ENCODE measurements at places on chromosomes 12 and 14.

- peak; percentile 81 for DNase-seq
These were observed 836 bp downstream of the EVL start for GRCh38 chr14:100065942-100066574.

GRCh38 chr14:56886471-56887062 is 76.3 kb upstream of the OTX2 start:
- DNase-seq, result no peak

GRCh38 chr12:32332446-32332845 is 66.9 kb upstream of the FGD4 start:
- no peak for DNase-seq

GRCh38 chr14:31934767-31935266 is 142.3 kb upstream of the ARHGAP5 start:
- DNase-seq, result no peak

DNA sequence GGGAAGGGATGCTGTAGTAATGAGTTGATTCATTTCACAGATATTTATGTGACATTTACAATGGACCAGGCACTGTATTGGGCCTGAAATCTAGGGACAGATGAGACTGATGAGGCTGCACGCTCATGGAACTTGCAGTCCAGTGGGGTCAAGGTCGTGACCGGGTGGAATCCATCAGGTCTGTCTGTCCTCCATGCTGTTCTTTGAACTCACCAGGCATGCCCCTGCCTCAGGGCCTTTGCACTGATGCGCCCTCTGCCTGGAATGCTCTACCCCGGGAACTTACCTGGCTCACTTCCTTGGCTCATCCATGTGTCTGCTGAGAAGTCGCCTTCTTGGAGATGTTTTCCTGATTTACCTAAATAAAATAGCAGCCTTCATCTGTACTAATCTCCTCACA is 200.1 kb downstream of the VRK1 start:
- no peak for DNase-seq

- no peak for DNase-seq
These were observed 1.6 kb downstream of the TRAFD1 start for GRCh38 chr12:112126911-112127310.

DNA sequence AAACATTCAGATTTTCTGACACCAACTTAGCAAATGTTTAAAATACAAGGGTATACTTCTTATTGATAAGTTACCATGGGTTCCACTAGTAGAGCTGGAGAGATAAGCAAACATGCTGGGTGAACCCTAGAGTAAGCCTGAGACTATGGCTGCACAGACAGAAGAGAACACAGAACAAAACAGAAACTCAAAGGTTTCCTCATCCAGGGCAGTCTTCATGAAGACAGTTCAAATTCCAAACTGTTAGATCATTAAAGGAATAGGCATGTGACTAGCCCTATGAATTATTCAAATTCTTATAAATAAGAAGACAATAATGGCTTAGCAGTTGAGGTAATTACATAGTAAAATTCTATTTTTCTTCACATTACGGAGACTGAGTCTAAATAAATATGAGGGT is 28.1 kb downstream of the BTBD7 start:
- DNase-seq, result no peak

- DNase-seq, result no peak
These were observed 40.5 kb downstream of the FBRSL1 start for GRCh38 chr12:132530447-132530846.

DNA sequence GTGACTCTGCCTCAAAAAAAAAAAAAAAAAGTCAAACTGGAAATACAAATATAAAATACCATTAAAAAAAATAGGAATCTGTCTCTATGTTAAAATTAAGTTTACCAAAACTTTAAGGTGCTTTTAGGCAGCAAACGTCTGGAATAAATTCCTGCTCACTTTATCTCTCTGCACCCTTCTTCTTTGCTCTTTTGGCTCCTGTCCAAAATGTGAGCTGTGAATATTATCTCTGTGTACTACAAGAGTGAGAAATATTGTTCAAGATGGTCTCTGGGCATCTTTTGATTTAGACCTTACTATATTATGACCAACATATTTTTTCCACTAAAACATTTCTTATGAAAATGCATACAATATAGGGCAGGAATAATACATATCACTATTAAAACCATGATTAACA is 63.7 kb downstream of the PUS7L start:
- DNase-seq, result no peak

DNA sequence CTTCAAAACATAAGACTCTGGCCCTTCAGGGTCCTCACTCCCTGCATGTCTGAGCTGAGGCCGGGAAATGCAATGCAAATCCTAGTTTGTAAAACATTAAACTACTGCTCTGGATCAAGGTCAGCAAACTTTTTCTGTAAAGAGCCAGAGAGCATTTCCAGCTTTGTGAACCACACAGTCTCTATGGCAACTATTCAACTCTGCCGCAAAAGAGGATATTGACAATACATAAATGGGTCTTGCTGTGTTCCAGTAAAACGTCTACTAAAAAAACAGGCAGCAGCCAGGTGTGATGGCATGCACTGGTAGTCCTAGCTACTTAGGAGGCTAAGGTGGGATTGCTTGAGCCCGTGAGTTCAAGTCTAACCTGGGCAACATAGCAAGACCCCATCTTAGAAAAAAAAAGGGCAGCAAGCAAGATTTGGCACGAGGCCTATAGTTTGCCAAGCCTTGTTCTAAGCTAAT is 22.3 kb downstream of the DDX24 start:
- no peak for DNase-seq

DNA sequence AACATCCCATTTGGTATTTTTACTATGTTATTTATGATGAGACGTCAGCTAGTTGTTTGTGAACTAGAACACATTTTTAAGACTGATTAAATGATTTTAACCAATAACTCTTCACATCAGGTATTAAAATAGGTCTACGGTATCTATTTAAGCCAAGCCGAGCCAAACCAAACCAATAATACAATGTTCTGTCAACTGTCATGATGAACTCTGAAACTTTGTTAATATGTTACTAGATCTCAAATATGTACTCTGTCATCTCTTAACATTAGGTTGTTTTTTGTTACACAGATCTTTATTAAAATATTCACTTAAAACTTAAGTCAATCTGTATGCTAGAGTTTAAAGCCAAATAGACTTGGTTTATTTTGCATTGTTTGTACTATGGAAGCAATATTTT is 1.0 kb downstream of the ART4 start:
- DNase-seq, result no peak

GRCh38 chr12:71551529-71551928 is 111.9 kb downstream of the LGR5 start:
- DNase-seq, result no peak

DNA sequence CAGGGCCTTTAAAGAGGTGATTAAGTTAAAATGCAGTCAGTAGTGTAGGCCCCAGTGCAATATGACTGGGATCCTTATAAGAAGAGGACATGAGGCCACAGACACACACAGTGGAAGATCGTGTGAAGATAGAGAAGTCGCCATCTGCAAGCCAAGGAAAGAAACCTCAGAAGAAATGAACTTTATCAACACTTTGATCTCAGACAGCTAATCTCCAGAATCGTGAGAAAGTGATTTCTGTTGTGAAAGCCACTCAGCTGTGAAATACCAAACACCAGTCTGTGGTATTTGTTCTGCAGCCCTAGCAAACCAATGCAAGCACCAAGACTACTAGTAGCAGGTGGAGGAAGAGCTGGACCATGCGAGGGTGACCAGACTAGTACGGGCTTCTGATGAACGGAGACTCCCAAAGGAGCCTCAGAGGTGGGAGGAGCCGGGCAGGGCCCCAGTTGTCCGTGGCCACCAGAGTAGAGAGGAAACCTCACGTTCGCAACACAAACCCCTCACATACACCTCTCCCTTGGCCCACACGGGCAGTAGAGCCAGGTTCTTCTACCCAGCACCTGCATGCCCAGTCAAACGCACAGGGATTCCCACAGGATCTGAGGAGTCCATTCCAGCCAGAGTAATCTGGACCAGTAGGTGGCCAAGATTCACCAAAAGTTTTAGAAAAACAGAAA is 243.0 kb downstream of the TTC8 start:
- DNase-seq, result peak; percentile 6

GRCh38 chr12:124956571-124956970 is 32.4 kb downstream of the DHX37 start:
- DNase-seq, result no peak

GRCh38 chr14:89477391-89477790 is 60.4 kb upstream of the FOXN3 start:
- DNase-seq, result no peak

DNA sequence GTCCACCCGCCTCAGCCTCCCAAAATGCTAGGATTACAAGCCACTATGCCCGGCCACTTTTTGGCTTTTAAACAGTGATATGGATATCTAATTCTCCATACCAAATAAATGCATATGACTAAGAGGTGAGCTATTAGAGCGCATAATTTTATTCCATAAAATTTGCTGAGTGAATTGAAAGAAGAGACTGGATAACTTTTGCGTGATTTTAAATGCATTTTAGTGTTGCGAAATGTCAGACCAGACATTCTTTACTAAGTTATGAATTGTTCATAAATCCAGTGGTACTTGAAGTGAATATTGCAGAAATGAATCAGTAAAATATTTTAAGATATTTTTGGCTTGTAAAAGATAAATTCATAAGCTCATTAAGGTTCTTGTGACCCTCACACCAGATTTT is 50.9 kb upstream of the DIP2B start:
- no peak for DNase-seq

DNA sequence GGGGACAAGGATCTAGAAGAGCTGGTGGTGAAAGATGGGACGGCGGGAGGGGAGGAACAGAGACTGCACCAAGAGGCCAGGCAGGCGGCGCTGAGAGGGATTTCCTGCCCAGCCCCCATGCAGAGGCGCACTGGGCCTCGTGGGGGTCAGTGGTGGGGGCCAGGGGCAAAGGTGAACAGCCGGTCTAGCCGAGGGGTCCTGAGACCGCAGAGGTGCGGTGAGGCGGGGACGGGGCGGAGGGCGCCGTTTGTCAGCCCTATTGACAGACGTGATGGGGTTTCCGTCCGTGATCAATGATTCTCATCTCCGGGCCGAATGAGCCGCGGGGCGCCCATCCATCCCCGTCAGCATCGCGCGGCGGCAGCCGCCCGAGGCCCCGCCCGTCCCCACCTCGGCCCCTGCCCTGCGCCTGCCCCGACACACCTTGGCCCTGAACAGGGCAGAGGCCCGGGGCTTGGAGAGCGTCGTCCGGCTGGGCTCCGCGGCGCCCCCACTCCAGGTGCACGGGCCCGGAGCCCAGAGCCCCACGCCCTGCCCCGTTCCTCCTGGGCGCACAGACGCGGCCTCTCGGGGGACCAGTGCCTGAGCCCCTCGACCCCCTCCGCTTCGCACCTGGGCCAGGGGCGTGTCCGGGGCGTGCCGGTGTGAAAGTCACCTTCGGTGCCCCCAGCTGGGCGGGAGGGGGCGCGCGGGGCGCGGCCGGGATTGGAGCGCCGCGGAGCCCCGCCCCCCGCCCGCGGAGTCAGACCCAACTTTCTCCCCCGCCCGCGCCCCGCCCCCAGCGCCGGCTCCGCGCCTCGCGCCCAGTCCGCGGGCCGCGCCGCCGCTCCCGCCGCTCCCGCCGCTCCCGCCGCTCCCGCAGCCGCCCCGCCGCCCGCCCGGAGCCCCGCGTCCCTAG is at the start of gene NXPH4:
TSS of gene NXPH4 (plus strand) at position 781 of the 898 bp plus-strand sequence. CDS start 176 bp downstream, outside the sequence.
- DNase-seq, result peak; percentile 42

DNA sequence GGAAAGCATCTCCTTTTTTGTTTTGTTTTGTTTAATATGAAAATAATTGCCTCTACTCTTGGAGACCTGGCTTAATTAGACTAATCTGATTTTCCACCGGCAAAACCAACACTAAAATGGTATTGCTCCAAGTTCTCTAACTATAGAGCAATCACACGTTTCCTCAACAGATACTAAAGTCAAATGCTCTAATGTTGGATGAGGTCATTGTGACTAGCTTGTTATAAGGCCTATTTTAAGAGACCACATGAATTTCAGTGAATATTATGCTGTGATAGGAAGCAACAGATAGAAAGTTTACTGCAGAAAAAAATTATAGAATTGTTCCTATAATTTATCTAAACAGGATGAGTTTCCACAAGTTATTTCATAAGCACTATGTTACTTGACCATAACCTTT is 3.3 kb upstream of the CCDC196 start:
- DNase-seq, result no peak

DNA sequence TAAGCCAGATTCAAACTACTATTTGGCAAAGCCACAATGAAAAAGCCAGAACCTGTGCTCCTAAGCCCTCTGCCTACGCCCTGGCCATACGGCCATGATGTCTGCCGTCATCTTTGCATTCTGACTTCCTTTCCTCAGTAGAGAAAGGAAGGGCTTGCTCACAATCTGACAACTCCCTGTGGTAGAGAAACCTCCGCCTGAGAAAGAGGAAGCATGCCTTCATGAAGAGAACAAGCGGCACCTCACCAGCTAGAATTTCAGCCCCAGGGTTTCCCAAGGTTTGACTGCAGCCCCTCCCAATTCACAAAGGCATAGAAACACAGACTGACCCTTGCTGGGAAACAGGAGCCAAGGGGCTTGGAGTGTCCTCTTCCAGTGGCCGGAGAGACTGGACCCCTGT is 25.7 kb downstream of the TEP1 start:
- DNase-seq, result no peak

- no peak for DNase-seq
These were observed 502.7 kb downstream of the SOX5 start for GRCh38 chr12:23446746-23447145.

DNA sequence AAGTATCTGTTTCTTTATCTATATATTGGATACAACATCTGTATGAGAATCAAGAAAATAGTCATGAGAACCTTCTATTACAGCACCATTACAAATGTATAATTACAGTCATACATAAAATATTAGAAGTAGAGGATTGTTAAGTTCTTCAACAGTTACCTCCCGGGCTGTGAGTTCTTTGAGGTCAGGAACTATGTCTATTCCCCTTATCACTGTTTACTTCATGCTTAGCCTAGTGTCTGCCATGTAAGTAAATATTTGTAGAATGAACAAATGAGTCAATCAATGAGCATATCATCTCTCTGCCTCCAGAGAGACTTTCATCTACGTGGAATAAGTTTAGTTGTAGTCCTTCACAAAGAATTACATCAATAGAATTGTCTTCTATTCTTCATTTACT is 47.2 kb downstream of the PUS7L start:
- no peak for DNase-seq

DNA sequence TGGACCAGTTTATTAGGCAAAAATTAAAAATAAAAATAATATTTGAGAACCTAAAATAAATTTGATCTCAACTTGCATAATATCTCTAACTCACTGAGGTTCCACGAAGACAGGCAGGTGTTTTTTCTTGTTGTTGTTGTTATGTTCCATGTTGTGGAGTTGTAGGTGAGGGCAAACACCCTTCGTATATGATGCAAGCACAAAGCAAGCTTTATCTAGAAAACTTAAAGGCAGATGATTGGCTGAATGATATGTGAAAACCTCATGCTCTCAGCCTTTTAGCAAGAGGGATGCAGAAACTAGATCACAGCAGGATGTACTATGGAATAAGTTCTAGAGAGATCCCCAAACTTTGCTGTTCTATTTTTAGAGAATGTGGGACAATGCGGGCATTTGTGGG is 502.7 kb downstream of the ETNK1 start:
- DNase-seq, result no peak

- peak; percentile 5 for DNase-seq
These were observed 584 bp downstream of the ACVR1B start for GRCh38 chr12:51951843-51952722.
